T-helper 1 cell (primary cell): ENCODE measurements at places on chromosomes 4 and X.

DNA sequence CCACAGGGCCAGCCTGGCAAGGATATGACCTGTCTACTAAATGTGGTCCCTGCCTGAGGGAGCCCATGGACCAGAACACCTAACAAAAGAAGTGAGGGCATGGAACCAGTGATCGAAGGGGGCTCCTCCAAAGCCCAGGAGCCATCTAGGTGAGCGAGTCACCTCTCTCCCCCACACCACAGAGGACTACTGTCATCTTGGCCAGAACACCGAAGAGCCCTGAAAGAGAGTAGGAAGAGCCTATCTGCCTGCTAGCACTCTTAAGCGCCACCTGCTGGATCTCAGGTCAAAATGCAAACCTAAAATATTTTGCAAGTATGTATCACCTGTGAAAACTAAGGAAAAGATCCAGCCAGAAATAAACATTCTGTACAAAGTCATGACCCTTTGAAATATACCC lies 137.9 kb upstream of the ZXDB start:
- DNase-seq, result peak; percentile 3

DNA sequence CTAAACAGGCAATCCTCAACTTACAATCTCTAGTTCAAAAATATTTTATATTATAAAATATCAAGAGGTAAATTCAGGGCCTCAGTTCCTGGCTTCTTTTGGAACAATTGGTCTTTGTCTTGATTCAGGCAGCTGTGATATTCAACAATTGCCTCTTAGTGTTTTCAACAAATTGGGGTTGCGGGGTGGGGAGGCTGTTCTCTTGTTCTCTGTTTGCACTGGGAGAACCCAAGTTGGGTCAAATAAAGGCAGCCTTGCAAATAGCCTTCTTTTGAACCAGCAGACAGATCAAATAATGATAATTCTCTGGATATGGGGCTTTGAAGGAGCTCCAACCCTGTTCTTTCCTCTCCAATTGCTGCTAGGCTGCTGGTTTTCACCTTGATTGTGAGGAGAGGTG lies 142.5 kb downstream of the COL4A5 start:
- no peak for DNase-seq

- no peak for DNase-seq
These were observed 94.6 kb downstream of the PPP3CA start for GRCh38 chr4:101252721-101253120.

DNA sequence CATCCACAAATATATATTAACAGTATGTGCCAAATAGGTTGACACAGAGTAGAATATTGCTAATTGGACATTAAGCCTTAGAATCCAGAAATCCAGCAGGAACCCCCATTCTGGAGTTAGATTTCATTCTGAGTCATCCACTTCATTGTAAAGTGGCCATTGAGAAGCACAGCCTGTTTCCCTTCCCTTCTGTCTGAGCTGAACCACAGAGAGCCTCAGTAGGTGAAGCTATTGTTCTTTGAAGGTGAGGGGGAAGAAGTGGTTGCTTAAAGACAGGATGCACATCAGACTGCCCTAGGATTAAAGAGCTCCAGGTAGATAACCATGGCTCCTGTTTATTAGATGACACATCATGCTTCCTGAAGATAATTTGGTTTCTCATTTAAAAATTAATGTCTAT lies 30.6 kb upstream of the MCF2 start:
- no peak for DNase-seq
